ENCODE measurements at places on chromosomes 16 and 17.

DNA sequence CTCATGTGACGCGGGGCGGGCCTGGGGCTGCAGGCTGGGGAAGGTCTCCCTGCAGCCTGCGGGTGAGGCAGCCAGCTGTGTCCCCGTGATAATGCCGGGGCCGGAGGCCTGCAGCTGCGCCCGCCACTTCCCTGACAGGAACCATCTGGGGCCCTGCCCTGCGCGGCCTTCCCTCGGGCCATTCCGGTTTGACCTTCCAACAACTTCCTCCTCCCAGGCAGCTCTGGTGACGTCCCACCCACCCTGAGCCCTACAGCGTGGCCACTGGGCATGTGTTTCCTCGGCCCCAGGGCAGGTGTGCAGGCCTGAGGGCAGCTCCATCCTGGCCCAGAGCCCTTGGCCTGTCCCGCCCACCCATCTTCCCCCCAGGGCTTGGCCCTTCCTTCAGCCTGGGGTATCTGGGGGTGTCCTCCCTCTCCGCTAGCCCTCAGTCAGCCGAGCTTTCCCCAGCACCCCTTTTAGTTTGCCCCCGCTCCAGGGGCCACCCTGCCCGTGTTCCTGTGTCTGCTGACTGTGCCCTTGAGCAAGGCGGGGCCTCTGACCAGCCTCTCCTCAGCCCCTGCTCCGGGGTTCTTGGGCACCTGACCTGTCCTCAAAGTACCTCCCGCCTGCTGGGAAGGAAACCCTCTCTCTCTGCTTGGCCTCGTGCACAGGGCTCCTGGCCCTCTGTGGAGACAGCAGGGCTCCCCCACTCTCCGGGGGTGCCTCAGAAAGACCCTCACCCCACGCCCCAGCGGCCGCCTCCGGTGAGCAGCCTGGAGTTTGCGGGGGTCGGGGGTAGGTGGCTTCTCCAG is at the start of gene CBFA2T3:
Gene CBFA2T3 (minus strand): TSS at position 190 of the 794 bp plus-strand sequence. CDS start 400 bp downstream, outside the sequence.
- DNase-seq = peak; percentile 77
- H3K27ac ChIP-seq = no peak within 1 kb of the TSS
- H3K27me3 ChIP-seq = peaks cover 65% of the 10 kb centered on the region
- H3K36me3 ChIP-seq = no peaks in the 10 kb centered on the region
- H3K4me1 ChIP-seq = no peaks in the 10 kb centered on the region

GRCh38 chr17:64129515-64129764 is 504 bp downstream of the ERN1 start:
- H3K36me3 ChIP-seq = peaks cover 6% of the 10 kb centered on the region
- peaks cover 29% of the 10 kb centered on the region for H3K4me1 ChIP-seq
- peak overlapping the region; percentile 72 for H3K27ac ChIP-seq
- H3K4me3 ChIP-seq = peak overlapping the region; percentile 99
- no peak for DNase-seq
- H3K27me3 ChIP-seq = no peaks in the 10 kb centered on the region

- DNase-seq = no peak
- H3K27me3 ChIP-seq = peaks cover 6% of the 10 kb centered on the region
- H3K4me3 ChIP-seq = no peak overlapping the region
- no peak overlapping the region for H3K27ac ChIP-seq
- H3K36me3 ChIP-seq = no peaks in the 10 kb centered on the region
These were observed 445.7 kb downstream of the TOX3 start for GRCh38 chr16:52101246-52101645.

DNA sequence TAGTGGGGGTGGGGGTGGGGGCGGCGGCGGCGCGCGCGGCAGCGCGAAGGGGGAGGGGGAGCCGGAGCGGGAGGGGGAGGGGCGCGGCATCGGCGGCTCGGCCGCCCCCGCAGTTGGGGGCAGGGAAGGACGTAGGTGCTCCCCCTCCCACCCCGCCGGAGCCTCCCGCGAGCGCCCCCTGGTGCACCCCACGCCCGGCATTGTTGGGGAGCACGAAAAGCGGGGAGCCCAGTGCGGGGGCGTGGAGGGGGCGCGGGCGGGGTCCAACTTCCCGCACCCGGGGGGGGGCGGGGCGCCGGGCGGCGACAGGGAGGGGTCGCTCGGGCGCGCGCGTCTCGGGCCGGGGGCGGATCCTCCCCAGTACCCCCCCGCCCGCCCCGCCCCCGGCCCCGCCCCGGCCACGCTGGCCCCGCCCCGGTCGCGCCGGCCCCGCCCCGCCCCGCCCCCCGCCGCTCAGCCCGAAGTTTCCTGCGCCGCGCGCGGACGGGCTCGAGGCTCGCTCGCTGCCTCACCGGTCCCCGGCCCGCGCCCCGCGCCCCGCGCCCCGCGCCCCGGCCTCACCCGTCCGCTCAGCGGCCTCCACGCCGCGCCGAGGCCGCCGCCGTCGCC is at the start of gene CACNA1H:
Gene CACNA1H (plus strand): TSS at position 456 of the 609 bp plus-strand sequence. CDS start 632 bp downstream, outside the sequence.
- no peaks in the 10 kb centered on the region for H3K4me1 ChIP-seq
- DNase-seq = no peak
- peaks cover 29% of the 10 kb centered on the region for H3K27me3 ChIP-seq
